ENCODE measurements at places on chromosomes 3 and 15.
A peak's percentile ranks its signal among the peaks of the same experiment; 100 is the strongest.

DNA sequence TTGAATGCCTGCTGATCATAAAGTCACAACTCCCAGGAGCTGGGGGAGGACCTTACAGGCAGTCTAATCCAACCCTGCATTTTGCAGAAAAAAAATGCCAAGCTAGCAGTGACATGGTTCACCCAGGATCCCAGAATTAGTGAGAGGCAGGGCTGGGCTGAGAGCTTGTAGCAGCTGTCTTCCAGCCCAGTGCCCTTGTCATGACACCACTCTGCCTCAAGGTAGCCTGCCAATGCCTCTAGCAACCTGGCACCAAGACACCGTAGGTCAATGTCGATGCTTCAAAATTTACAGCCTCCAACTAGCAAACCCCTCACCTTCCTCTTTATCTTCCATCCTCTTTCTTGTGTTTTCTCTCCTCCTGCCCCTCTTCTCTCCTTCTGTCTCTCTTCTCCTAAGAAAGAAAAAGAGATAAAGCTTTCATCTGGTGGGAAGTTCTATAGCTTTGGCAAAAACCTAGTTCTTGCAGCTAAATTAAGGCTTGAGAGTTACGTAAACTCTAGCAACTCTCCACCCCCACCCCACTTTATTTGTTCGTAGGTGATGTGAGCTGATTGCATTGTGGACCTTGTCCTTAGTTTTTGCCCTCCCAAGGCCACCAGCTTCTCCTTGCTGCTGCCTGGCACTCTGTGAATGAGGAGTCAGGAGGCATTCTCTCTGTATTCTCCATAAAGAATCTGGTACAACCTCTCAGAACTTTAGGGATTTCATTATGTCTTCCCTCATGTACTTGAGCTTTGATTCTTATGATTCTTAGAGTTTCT is 18.3 kb upstream of the BFSP2 start:
- no peak for DNase-seq

GRCh38 chr15:96374499-96374898 is 44.0 kb downstream of the NR2F2 start:
- no peak for DNase-seq

DNA sequence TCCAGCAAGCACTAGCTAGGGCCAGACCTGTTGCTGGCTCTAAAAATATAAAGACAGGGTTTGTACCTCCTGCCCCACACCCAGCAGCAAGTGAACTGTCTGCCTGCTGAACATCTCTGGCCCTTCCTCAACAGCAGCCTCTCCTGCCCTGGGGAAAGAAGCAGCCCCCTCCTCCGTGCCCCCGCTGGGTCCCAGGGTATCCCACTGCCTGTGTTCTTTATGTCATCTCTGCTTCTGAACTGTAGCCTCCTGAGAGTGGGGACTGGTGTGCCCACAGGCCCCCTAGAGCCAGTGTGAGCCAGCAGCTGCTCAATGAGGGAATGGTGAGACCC is 54.5 kb downstream of the ACAD9 start:
- DNase-seq = no peak

- no peak for DNase-seq
Measured at GRCh38 chr15:74010929-74011540, 16.5 kb downstream of the PML start.

DNA sequence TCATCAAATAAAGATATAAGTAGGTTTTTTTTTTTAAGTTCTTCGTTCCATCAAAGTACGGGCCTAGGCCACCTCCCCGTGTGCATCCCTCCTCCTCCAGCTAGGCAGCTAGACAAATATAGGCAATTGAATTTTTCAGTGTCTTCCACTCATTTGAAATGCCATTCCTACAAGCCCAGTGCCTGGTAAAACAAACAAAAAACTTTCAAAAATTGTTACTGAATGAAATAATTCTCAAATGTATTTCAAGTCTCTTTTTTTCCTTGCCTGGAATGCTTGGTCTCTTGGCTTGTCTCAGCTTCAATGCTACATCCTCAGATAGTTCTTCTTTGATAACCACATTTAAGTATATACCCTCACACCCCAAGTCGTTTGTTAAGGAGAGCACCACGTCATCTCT is 3.8 kb downstream of the EIF2AK4 start:
- no peak for DNase-seq

DNA sequence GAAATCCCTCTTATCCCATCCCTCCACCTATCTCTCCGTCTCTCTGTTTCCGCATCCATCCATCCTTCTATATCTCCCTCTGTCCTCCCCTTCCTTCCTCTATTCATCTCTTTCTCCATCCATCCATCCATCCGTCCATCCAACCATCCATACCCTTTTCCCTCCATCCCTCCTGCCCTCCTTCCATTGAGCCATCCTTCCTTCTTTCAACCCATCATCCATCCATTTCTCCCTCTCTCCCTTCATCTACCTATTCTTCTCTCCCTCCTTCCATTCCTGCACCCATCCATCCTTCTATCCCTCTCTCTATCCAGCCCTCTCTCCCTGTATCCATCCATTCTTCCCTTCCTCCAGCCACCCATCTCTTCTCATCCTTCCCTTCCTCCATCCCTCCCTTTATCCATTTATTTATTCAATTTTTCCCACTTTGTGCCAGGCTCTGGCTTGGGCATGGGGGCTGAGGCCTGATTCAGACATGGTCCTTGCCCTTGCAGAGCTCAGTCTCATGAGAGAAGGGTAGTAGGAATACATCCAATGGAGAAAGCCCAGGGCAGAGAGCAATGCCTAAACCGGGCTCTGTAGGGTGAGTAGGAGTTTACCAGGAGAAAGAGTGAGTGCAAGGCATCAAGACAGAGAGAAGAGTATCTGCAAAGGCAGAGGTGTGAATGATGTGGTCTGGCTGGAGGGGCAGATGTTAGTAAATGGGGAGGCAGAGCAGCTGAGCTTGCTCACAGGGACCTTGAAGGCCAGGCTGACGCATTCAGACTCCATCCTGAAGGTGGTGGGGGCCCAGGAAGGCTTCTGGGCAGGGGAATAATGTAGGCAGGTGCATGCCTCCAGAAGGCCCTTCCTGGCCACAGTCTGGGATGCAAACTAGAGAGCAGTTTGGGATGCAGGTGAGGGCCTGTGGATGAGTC is 19.5 kb upstream of the FBLN2 start:
- no peak for DNase-seq

DNA sequence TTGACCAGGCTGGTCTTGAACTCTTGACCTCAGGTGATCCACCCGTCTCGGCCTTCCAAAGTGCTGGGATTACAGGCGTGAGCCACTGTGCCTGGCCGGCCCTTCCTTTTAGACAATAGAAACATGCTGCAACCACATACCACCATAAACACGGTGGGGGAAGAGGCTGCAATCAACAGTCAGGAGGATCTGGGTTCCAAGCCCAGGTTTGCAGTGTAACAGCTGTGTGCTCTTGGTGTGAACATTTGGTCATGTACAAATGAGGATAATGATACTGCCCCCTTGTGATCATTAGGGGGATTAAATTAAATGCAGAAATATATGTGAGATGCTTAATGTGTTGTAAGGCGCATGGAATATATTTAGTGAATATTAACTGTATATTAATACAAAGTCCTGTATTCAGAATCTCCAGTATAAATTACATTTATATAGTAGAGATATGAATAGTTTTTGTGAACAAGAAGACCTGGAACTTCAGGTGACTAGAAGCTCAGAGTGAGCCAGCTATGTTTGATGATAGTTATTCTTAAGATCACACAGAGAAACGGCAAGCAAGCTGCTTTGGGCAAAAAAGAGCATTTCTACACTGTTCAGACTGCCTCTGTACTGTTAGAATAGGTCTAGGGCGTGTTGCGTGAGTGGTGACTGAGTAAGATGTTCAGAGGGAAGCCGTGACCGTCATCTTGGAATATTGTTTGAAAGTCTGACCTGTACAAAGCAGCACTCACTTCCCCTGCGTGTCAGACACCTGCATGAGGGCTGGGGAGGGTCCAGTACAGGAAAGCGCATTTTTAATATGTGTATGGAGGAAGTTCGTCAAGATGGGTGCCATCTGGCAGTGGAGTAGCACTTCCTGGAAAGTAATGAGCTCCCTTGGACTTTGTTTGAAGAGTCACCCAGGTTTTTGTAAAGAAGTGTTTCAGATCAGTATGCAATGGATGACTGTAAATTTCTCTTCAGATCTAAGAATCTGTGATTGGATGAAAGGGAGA is 125.8 kb downstream of the PGPEP1L start:
- DNase-seq = peak; percentile 71

- no peak for DNase-seq
Measured at GRCh38 chr3:4332991-4333390, 29.8 kb downstream of the SETMAR start.

- DNase-seq = no peak
Measured at GRCh38 chr3:42098171-42098570, 7.0 kb downstream of the TRAK1 start.

- DNase-seq = no peak
Measured at GRCh38 chr15:65730549-65731172, 61.4 kb downstream of the DENND4A start.

- DNase-seq = no peak
Measured at GRCh38 chr15:66484539-66485112, 12.9 kb downstream of the SNAPC5 start.

DNA sequence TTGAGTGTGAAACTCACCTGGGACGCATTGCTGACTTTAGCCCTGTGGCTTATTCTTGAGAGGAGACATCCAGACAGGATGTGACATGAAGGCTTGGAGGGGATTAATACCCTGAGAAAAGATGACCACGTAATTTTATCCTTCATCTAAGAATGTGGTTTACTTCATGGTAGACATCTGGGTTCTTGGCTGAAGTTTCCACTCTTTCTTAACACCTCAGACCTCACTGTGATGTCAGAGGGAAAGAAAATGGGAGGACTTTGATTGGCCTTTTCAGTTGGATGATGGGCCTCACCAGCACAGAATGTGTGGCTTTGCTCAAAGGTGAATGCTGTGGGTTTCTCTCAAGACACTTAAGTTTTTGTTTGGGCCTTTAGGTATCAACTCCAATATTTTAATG is 16.5 kb downstream of the GORASP1 start:
- DNase-seq = no peak
